Cortex of kidney (tissue), 1 donor: ENCODE measurements at places on chromosomes 7 and 10.

- DNase-seq = no peak
Observed at GRCh38 chr10:18406136-18406535, 245.3 kb downstream of the NSUN6 start.

DNA sequence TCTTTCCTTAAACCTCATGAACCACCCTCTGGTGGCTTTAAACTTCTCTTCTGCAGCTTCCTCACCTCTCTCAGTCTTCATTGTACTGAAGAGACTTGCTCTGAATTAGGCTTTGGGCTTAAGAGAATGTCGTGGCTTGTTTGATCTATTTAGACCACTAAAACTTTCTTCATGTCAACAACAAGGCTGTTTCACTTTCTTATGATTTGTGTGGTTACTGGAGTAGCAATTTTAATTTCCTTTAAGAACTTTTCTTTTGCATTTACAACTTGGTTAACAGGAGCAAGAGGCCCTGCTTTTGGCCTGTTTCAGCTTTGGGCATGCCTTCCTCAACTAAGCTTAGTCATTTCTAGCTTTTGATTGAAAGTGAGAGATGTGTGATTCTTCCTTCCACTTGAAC is 38.1 kb upstream of the CDHR3 start:
- DNase-seq = no peak

- no peak for DNase-seq
Observed at GRCh38 chr7:127702052-127702652, 50.2 kb downstream of the SND1 start.

DNA sequence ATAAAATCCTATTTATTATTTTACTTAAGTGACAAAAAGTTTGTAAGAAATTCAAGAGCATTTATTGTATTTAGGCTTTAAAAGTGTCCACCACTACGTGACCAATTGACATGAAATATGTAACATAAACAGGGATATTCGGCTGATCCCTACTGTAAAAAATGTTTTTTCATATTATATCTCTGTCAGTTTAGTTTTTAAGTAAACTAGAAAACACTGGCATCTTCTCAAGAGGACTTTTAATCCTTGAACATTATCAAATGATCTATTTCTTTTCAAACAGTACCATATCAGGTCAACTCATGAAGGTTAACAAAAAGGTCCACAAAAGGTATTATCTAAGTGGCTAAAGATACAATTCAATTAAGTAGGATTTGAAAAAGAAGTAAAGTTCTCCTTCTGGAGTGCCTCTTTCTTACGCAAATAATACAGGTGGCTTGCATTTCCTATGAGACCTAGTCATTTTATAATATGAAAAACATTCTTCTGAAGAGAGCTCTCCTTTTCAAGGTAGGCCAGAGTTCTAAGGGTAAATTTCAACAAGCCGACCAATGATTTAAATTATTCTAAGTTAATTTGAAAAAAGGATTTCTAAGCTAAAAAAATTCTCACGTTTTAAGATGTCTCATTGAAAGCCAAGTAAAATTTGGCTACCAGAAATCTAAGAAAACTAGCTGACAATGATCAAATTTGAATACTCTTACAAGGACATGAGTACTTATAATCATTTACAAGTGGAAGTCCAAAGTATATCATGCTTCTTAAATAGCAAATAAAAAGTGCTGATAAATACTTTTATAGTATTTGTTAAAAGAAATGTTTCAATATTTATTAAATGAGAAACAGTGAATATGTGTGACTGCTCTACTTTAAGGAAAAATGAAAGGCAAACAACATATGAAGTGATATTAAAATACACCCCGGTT is 133.5 kb downstream of the NRBF2 start:
- no peak for DNase-seq

DNA sequence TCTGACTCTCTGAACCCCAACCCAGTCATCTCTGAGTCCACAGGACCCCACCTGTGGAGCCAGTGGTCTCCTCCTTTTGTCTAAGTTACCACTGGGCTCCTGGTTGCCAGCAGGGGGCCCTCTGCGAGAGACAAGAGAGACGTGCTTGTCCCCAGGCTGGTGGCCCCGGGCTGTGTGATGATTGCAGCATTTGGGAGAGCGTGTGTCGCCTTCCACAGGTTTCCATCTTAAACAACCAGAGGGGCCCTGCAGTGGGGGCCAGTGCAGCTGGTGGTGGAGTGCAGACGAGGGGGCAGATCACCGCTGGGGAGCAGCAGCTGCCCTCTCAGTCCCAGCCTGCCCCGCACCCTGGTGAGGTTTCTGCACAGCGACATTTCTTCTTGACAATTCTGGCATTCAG is 122.4 kb upstream of the PPP2R2D start:
- DNase-seq = no peak

- no peak for DNase-seq
Observed at GRCh38 chr7:54827734-54828133, 68.7 kb upstream of the SEC61G start.

GRCh38 chr7:31028417-31028992 is 23.6 kb upstream of the ADCYAP1R1 start:
- DNase-seq = no peak

- DNase-seq = no peak
Observed at GRCh38 chr7:26170663-26171062, 18.7 kb downstream of the NFE2L3 start.

DNA sequence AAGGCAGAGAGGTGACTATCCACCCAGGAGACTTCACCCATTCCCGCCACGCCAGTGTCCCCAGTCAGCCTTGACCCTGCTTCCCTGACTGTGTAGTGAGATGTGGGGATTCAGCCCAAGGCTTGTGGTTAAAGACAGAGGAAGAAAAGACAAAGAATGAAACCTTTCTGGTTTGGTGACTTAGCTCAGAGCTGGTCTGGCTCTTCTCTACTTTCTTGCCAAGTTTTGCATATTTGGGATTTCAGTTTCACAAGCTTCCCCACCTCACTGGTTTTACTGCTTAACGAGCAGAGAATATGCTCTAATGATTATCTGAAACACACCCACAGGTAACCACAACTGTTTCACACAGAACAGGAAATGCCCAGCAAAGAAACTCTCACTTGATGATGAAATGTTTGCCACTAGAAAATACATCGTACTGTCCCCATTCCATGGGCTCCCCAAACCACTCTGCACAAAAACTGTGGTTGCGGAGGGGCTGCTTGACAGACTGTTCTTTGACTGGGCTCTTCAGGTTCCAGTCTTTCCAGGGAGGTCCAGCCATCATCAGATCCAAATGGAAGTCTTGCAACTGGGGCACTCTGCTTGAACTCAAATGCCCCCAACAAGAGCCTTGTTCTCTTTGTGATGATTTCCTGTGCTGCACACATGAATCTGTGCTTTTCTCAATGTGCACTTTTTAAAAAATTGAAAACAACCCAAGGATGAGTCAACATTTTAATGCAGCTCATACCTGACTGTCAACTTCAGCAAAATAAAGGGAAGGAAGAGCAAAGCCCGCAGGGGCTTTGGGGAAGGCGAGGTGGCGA is 95.5 kb downstream of the CTBP2 start:
- no peak for DNase-seq

DNA sequence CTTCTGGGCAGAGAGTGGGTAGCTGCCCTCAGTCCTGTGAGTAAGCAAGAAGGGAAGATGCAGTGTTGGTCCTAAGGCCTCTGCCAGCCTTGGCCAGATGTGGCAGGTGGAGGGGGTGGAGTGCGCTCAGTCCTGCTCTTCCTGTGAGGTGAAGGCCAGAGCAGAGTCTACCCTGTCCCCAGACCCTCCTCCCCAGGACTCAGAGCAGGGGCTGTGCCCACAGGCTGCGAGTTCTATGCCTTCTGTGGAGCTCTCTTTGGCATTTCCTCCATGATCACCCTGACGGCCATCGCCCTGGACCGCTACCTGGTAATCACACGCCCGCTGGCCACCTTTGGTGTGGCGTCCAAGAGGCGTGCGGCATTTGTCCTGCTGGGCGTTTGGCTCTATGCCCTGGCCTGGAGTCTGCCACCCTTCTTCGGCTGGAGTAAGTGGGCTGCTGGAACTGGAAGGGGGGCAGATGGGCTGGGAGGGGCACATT is 4.0 kb downstream of the OPN4 start:
- no peak for DNase-seq

DNA sequence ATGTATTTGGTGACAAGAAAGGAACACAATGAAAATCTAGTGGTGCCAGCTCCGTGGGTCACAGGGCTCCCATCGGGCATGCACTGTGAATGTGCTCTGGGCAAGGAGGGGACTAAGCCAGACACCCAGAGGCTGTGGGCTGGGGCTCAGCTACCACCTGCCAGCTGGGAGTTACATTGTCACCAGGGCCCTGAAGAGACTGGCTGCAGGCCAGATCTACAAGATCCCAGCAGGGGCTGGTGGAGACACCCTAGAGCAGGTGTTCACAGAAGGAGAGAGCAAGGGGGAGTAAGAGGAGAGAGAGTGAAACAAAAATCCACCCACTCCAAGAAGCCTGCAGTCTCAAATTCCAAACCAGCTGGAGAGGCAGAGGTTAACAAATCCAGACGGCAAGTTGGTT is 116.6 kb upstream of the ADCY1 start:
- no peak for DNase-seq

DNA sequence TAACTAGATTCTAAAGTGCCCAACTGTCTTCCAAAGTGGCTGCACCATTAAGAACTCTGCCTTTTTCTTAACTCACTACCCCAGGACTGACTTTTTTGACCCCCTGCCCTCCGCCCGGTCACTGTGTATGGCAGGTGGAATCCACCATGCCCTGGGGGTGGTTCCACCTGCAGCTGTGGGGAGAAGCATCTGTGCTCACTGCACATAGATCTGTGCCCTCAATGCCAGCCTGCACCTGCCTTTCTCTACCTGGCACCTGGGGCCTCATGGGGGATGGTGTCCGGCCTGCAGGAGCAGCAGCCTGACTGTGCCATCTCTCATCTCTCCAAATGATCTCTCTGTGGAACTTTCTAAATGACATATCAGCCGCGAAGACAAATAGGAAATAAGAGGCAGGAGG is 353.5 kb downstream of the PAXIP1 start:
- DNase-seq = no peak

DNA sequence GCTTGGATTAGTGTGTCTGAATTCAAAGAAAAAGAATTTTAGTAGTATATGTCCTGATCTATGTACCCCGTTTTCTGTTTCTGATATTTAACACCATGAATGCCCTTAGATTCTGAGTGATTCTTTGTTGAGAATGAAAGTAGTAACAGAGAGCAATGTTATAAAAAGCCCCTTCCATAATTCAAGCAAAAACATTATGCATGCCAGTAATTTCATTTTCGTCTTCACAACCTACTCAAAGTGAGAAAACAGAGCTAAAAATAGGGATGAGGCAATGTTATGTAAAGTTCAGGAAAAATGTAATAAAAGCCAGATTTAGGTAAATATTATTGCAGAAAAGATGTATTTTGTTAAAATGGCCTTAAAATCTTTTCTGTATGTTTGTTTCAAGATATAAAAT is 28.1 kb downstream of the PTPRZ1 start:
- DNase-seq = no peak

DNA sequence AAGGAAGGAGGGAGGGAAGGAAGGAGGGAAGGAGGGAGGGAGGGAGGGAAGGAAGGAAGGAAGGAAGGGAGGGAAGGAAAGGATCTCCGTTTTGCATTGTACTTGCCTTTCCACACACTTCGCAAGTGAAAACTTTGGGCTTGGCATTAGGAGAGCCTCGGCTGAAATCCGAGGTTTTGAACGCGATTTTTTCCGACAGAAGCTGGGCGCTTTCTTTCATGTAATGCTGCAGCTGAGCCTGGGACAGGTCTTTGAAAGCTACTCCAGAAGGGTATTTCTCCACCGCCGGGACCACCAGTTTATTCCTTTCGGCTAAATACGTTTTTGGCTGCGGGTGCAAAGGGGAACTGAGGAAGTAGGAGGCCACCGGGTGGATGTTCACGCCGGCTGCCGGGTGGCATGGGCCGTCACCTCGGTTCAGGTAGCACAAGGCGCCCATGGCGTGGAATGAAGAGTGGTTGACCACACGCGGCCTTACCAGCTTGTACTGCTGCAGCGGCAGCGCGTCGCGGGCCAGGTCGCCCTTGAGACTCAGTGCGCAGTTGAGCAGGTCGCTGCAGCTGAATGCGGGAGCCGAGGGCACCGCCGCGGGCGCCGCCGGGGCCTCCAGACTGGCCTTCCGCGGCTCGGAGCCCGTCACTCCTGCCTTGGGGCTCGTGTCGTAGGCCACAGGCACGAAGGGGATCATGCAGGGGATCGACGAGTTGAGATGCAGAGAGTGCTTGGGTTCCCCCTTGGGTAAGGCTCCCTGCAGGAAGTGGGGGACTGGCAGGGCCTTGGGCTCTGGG is 825 bp downstream of the FEZF1 start:
- no peak for DNase-seq

DNA sequence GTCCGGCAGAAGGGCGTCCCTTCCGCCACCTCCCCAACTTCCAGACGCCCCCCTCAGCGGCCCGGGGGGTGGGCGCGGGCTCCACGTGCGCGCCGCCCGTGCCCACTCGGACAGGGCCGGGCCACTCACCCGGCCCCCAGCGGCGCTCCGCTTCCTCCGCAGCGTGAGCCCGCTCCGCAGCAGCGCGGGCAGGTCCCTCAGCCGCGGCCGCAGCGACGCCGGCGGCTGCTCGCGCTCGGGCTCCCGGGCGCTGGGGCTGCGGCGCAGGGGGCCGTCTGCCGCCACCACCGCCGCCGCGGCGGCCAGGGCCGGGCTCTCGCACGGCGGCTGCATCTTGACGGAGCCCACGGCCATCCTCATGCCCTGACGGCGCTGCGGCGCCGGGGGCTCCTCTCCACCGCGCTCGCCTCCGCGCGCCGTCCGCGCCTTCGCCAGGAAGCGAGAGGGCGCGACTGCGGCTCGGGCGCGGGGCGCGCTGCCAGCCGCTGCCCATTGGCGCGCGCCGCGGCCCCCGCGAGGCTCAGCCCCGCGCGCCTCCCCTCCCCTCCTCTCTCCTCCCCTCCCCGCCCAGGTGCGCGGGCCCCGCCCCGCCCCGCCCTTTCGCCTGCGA is at the start of gene RAPGEF5:
Gene RAPGEF5, minus strand, starts transcription at position 454 of the 610 bp plus-strand sequence. Its CDS starts 94 bp downstream, at position 360.
- DNase-seq = no peak
